ENCODE measurements at places on chromosomes 12 and 14.

GRCh38 chr14:88323086-88323522 is at the start of gene KCNK10:
Gene KCNK10 (minus strand): TSS chr14:88323269. CDS start chr14:88322798, 471 bp downstream.
- no peak for DNase-seq

DNA sequence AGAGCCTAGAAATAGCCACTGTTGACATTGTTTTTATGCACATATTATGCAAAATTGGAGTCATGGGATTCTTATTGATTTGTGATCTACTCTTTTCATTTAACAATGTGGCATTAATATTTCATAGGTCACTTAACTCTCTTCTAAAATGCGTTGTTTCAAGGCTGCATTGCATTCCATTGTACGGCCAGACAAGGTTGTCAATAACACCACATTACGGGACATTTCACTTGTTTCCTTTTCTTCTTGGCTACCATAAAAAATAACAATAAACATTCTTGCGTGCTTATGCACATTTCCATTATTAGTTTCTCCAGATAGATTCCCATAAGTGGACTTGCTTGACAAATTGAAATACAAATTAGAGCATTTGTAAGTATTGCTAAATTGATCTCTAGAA is 120.8 kb upstream of the TMCC3 start:
- no peak for DNase-seq

DNA sequence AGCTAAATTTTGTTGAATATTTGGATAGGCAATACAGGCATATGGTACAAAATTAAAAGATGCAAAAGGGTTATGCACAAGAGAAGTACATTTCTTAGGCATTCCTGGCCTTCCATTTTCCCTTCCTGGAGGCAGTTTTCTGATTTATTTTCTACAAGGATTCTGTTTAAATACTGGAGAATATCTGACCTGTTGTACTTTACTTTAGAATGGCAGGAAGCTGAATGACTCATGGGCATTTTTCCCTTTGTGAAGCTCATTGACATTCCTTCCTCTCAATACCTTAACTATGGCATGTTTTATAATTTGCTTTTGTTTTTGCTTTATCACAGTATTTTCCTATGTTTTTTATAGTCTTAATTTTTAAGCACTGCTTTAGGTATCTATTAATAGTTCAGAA is 62.7 kb downstream of the RCOR1 start:
- DNase-seq, result no peak

DNA sequence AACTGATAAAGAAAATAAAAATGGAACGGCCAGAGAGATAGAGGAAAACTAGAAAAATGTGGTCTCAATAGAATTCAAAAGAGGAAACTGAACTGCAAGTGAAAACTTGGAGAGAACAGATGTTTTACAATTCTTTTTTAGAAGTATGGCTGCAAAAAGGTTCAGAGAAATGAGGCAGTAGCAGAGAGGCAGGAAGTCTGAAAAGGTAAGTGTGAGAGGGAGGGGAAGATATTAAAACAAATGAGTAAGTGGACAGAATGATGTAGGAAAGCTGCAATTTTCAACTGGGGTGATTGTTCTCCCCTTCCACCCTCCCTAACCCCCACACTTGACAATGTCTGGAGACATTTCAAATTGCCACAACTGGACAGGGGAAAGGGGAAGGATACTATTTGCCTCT is 12.9 kb downstream of the BTBD7 start:
- no peak for DNase-seq

- DNase-seq, result no peak
Measured at GRCh38 chr12:125100551-125101434, 35.6 kb downstream of the AACS start.

Data from stimulated activated CD4-positive, alpha-beta T cell treated with anti-CD3 and anti-CD28 coated beads, Interleukin-4, amount 100 ng/mL, for 48 hours (primary cell).